Activated CD8-positive, alpha-beta memory T cell treated with anti-CD3 and anti-CD28 coated beads for 4 hours (primary cell): ENCODE measurements at places on chromosomes 3 and 15.

DNA sequence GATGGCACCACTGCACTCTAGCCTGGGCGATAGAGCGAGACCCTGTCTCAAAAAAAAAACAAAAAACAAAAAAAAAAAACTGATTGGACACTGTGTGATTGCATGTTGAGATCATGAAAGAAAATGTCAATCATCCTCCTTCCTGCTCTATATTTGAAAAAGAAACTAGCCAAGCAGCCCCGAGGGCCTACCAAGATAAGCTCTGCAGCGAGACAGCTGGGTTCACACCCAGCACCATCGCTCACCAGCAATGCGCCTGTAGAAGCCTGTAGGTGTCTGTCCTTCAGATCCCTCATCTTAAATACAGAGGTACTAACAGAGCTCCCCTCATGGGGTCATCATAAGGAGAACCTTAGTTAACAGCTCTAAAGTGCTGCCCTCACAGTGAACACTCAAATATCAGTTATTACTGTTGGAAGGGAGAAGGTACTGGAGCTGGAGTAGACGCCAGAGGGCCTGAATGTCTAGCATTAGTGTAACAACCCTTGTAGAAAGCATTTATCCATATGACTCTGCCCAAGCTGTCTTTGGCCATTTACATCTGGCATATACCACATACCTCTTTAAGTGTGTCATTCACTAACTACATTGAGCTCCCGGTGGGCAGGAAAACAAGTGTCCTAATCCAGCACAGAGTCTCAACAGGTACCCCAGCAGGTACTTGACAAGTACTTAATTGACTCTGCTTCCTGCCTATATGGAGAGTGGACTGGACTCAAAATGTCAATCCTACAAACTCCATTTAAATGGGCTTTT, 22.9 kb downstream of the MYLK start:
- DNase-seq, result no peak

DNA sequence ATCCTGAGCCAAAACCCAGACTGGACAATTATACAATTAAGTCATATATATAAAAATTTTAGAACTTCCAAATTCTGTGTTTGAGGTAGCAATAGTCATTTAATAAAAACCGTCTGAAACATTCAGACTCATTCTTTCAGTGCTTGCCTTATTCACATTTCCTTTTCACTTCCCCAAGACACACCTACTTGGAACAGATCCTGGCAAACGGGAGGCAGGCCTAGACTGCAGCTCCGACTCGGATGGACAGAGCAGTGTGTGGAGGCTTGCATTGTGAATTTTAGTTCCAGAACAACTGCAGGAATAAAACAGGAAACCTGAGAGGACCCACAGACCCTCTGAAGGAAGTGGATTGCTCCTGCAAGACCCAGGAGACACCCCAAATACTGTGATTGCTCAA, 341.4 kb downstream of the CNTN3 start:
- DNase-seq, result no peak

DNA sequence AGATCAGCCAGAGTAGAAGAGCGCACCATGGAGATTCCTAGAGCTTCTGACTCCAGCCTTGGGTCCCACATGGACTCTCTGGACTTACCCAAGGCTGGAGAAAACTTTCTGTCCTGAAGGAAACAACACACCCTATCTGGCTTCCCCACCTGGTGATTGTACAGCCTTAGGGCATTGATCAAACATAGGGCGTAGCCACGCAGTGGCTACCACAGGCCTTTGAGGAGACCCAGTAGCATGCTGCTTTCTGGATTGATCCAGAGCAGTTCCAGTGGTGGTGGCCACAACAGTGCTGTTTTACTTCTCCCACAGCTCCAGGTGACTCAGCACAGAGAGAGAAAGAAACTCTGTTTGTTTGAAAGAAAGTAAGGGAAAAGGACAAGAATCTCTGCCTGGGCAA, 23.5 kb downstream of the PYDC2 start:
- DNase-seq, result no peak

DNA sequence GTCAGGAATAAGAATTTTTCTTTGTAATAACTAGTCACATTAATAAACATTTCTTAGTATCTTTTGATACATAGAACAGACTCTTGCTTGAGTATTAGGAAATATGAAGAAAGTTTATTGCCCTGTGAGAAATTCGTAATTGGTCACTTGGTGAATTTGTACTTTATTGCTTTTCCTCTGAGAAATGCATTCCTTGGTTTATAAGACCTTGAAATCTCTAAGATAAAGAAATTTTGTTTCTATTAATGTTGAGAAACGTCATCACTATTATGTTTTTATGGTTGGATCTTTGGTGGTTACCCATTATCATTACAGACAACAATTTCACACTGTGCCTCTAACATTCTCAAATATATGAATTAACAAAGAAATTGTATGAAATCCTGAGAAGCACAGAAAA, 652.0 kb upstream of the NECTIN3 start:
- DNase-seq, result no peak

- no peak for DNase-seq
These were observed 50.7 kb downstream of the TFG start for GRCh38 chr3:100759950-100760349.

DNA sequence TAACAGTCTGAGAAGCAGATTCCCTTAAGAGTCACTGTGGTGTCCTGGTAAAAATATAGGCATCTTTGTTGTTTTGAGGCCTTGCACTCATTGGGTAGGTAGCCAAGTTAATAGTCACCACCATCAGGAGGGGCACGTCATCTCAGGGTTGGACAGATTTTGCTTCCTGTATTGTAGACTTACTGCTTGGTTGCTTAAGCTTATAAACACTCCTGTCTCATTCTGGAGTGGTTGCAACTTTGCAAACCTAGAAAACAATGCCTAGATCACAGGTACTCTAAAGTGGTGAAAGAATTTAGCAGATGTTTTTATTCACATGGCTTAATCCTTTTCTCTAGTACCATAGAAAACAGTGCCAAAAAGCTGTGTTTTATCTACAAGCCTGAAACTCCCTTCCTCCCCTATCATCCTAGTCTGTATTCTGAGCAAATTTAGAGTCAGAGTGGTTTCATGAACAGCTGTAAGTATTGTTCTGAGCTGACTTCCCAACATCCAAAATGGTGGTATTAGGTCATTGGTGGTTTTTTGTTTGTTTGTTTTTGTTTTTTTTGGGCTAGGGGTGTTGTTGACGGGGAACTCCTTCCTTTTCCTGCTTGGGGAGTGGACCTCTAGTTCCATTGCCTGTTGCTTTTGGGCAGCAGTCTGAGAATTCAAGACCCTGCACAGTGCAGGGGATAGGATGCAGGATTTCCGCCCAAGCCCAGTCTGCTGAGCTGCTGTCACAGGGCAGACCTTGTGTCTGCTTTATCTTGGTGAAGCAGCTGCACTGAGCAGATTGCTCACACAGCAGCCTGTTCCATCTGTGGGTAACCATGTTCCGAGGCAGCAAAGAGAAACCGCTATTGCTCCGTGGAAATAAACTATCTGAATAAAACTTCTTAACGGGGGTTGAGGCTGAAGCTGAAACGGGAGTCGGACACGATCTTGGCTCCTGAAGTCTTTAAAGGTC, 202.0 kb downstream of the AKAP13 start:
- peak; percentile 47 for DNase-seq

DNA sequence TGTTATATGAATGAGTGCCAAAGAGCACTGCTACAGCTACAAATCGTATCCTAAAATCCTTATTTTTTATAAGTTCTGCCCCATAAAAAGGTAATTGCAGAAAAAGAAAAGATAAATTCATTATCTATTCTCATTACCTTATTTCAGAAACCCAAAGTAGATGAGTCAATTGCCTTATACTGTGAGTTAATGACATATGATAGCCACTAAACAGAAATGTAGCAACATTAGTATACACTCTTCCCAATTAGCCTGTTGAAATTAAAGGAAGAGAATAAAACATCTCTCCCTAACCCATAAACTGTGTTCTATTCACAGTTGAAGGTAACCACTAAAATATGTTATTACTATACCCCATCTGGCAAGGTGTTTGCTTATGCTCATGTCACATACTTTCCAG, 11.0 kb downstream of the TBL1XR1 start:
- DNase-seq, result no peak

- DNase-seq, result no peak
These were observed 11.9 kb downstream of the IDH2 start for GRCh38 chr15:90090226-90090848.

GRCh38 chr3:24498391-24498790, 3.7 kb upstream of the THRB start:
- DNase-seq, result no peak

GRCh38 chr3:136263251-136263650, 13.1 kb downstream of the PCCB start:
- DNase-seq, result no peak

DNA sequence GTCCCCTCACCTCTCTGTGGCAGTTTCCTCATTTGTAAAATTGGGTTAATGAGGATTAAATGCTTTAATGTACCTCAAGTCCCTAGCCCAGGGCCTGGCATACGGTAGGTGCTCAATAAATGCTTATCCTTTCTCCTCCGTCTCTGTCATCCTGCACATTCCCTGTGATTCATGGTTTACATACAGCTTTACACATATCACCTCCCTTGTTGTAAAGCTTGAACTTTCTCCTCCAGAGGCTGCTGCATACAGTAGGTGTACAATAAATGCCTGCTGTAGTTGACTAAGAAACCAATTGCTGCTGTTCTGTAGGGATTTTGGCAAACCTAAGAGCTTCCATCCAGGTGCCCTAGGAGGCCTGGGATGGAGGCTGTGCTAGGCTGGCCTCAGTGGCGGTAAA, 1.5 kb upstream of the CSPG4 start:
- DNase-seq, result no peak

DNA sequence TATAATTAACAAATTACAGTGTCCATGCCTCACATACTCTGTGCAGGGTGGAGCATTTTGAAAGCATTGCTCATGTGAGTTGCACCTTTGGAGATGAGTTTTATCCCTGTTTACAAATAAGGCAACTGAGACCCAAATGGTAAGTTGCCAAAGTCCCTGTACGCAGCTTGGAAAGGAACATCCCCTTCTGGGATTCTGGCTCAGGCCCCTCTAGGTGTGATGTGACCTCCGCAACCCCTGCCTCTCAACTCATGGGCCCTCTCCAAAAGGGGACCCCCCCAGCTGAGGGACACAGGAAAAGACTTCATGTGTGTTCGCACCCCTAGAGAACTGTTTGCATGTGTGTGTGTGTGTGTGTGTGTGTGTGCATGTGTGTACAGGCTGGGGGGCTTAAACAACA, 25.3 kb downstream of the PRR20G start:
- no peak for DNase-seq

GRCh38 chr15:60534546-60534945, 55.6 kb upstream of the ICE2 start:
- DNase-seq, result no peak

DNA sequence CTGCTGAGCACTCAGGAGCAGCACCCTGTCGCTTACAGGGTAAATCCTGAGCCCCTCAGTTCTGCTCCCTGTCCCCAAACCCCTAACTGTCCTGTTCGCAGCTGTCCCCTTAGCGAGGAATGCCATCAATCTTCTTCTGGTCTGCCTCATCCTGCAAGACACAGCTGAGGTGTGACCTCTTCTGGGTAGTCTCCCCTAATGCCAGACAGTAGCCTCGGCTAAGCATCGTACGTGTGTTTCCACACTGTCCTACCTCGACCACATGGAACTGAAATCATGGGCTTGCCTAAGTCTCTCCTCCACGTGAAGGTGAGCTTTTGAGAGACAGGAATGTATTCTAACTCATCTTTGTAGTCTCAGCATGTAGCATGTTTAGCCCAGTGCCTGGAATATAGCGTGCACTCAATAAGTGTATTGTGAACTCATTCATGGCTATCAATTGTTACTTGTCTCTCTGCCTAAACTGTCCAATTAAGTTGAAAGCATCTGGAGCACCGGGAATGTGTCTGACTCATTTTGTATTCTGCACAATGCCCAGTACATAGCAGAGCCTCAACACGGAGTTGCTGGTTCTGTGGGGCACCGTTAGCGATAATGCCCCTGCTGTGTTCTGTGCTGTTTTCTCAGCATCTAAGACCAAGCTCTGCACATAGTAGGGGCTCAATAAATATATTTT, 90.2 kb downstream of the HES1 start:
- no peak for DNase-seq

DNA sequence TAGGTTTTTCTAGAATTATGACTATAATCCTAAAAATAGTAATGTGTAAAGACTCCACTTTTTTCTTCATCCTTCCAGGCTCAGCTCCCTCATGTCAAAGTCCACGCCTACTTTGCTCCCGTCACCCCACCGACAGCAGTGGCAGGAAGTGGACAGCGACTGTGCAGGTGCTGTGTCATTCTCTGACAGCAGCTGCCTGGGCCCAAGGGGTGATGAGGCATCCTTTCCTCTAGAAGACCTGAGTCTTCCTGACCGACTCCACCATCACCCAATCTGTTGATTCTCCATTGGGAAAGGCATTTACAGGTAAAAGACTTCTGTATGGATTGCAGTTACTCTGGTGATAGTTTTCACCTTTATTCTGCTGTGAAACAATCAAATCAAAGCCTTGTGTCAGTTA, 54.8 kb downstream of the UBP1 start:
- peak; percentile 1 for DNase-seq
